DMS153 (cell line): ENCODE measurements at places on chromosomes 1 and 21.

DNA sequence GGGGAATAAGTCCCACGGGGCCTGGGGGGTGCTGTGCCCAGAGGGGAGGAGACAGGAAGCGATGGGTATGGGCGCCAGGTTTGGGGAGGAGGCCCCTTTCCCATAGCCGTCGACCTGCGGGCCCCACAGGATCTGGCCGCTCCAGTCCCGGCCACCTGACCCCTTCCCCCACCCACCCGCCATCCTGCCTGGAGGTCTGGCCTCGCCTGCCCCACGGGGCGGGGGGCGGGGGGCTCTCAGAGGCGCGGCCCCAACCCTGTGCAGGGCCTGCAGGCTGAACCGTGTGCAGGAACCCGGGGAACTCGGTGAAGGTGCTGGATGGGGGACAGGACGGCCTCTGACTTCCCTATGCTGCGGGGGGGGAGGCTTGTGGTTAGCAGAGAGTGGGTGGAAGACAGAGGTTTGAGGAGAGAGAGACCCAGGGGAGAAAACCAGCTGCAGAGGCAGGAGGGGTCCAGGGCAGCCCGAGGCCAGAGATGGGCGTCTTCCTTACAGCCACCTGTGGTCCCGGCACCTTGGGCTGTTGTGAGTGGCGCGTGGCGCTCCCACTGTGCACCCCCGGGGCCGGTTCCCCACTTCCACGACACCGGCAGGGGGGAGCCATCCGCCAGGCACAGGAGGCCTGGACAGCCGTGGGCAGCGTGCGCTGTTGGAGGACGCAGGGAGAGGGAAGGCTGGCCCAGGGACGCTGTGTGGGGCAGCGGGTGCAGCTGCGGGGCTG is 2.5 kb upstream of the TNFRSF18 start:
- DNase-seq = no peak

DNA sequence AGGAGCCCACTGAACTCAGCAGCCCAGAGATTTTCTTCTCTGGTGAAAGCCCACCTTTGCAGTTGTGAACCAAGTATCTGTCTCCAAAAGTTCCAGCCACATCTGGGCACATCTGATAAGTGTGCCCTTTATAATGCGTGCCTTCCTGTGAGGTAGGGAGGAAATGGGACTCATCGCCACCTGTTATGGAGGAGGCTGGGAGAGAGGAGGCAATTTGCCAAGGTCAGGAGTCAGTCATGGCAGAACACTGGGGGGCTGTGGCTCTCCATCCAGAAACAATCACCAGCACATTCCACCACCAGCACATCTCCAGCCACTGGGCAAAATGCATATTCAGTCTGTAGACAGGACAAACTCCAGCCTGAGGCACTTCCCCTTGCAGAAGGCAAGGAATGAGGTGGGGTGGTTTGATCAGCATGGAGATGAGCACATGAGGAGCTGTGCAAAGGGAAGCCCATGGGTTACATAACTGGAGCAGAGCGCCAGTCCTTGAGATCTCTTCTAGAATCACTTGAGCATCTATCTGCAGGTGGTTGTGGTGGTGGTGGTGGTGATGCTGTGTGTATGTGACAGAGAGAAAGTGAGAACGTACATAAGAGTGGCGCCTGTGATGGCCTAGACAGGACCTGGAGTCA is 15.0 kb upstream of the LEMD1 start:
- no peak for DNase-seq

- no peak for DNase-seq
Observed at GRCh38 chr1:116879478-116880133, 30.1 kb upstream of the PTGFRN start.

GRCh38 chr1:146001709-146002108 is 5.3 kb upstream of the TXNIP start:
- no peak for DNase-seq

GRCh38 chr1:67316918-67317317 is 9.2 kb downstream of the IL12RB2 start:
- no peak for DNase-seq

- no peak for DNase-seq
Observed at GRCh38 chr1:37137014-37137413, 102.7 kb upstream of the GRIK3 start.

DNA sequence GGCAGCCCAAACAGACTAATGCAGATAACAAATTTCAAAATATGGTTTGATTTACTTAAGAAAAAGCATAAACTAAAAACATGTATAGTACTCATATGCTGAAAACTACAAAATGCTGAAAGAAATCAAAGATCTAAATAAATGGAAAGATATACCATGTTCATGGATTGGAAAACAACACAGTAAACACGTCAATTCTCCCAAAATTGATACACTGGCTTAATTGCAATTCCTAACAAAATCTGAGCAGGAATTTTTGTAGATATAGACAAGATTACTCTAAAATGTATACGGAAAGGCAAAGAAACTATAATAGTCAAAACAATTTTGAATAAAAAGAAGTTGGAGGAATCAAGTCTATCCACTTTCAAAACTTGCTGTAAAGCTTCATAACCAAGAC is 21.0 kb downstream of the SLC19A1 start:
- no peak for DNase-seq

DNA sequence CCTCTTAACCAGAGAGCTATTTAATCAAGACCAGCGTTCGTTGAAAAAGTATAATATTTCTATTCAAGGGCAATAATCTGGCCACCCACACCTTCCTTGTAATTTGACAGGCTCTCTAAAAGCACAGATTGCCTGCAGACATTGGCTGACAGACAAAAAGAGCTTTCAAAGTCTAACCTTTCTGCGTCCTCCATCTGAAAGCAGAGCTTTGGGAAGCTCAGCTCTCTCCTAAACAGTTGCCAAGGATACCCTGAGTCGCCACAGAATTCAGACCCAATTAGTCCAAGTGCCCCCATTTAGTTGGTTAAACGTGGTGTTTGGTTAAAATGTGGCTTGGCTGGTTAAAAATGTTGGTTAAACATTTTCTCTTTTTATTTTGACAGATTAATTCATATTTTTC is 33.7 kb upstream of the PLA2G2C start:
- no peak for DNase-seq

DNA sequence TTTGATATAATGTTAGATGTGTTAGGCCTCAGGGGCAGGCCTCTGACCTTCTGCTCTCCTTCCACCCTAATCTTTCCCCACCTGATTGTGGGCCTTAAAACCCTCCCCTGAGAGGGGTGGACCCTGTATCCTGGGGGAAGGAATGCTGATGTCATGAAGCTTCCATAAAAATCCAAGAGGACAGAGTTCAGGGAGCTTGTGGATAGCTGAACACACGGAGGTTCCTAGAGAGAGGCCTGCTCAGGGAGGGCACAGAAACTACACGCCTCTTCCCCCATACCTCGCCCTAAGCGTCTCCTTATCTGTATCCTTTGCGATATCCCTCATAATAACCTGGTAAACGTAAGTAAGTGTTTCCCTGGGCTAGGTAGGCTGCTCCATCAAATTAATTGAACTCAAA is 4.3 kb downstream of the MFN2 start:
- no peak for DNase-seq

GRCh38 chr1:184825571-184825970 is 70.9 kb upstream of the EDEM3 start:
- no peak for DNase-seq

DNA sequence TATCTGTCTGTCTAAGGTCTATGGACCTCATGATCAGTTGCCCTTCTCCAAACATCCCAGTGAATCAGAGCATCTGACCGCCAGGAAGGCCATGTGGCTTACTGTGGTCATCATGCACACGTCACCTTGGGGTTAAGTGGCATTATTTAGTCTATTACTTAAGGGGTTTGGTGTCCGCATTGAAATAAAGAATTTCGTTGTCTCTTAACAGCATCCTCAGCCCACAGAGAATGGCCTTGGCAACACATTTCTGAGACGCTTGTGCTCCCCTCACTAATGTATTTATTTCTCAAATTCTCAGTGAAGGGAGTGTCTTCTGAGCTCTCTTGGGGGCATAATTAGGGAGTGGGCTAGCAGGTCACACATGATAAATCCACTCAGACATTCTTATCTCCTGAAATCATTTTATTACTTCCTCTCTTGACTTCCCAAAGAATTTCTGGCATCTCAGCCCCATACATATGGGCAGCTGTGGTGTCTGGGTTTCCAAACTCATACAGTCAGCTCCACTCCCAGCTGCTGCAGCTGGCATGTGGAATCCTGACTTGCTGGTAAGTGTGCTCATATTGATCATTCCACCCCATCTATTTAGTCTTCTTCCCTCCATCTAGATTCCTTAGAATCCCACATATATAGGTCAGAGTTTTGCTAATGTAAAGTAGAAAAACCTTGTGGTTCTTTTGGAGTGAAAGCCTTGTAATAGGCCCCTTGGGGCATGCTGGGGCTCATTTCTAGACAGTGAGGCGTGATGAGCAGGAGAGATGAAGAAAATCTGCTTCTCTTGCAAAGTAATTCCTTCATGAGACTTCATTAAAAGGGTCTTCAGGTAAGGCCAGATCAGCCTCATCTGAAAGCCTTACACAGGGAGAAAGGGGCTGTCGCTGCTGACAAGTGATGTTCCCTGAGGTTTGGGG is 110.5 kb downstream of the HHAT start:
- no peak for DNase-seq

- no peak for DNase-seq
Observed at GRCh38 chr21:44967082-44968047, 27.5 kb downstream of the SLX9 start.

- DNase-seq = no peak
Observed at GRCh38 chr1:67988066-67988465, 62.4 kb downstream of the DIRAS3 start.

DNA sequence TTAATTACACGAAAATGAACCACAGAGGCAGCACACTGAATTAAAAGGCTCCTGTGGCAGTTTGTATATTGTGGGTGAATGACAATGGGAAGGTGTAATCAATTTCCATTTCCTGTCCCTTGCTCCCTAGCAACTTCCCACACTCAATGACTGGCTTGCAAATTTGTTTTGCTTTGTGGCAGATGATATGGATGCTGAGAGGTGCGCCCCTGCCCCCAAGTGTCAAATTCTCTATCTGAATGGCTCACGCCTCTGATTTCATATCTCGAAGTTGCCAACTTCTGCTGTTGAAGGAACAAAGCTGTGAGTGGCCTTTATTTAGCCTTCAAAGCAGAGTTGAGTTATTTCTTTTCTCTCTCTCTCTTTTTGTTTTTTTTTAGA is 86.0 kb downstream of the FOXD2 start:
- peak; percentile 83 for DNase-seq

- DNase-seq = no peak
Observed at GRCh38 chr1:31776516-31776915, 12.4 kb upstream of the ADGRB2 start.

DNA sequence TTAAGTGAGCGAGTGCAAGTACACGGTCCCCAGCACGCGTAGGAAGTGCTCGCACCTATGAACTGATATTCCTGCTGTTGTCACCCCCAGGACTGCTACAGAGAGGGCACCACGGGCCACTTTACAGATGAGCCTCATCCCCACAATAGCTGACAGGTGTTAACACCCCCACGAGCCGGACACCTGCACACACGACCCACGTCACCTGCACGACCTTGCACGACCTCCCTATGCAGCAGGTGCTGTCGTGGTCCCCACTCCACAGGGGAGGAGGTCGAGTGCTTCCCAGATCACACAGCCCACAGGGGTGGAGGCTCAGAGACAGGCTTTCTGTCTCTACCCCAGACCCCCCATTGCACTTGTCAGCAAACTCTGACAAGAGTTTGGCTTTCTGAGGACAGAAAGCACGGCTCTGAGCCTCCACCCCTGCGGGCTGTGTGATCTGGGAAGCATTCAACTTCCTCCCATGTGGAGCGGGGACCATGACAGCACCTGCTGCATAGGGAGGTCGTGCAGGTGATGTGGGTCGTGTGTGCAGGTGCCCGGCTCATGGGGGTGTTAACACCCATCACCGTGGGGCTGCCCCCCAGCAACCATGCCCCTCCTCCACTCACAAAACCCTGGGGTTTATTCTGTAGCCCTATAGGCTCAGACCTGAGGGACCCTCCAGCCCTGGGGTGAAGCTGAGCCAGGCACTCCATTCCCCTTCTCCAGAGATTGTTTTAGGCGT is 80.8 kb downstream of the MATN1 start:
- DNase-seq = no peak

- DNase-seq = no peak
Observed at GRCh38 chr1:245197911-245198379, 43.2 kb downstream of the KIF26B start.

GRCh38 chr1:26524181-26524580 is 5.4 kb upstream of the RPS6KA1 start:
- no peak for DNase-seq

- no peak for DNase-seq
Observed at GRCh38 chr1:820962-821361, 102.8 kb upstream of the SAMD11 start.

GRCh38 chr21:45034556-45035476 is 39.6 kb upstream of the ADARB1 start:
- no peak for DNase-seq

DNA sequence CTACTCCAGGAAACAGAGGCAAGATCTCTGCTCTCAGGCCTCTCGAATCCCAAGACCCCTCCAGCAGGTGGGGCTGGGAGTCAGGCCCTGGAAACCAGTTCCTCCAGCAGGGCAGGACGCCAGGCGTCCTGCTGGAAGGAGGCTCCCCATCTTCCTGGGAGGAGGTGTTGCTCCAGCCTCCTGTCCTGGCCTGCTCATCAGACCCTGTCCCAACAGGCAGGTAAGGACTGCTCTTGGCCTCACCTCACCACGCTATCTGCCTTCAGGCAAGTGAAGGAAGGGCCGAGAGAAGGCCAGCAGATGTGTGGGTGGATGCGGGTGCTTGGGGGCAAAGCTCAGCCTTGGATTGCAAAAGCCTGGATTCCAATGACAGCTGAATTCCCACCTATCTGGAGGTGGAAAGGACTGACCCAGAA is 82.9 kb downstream of the SSBP3 start:
- DNase-seq = no peak

DNA sequence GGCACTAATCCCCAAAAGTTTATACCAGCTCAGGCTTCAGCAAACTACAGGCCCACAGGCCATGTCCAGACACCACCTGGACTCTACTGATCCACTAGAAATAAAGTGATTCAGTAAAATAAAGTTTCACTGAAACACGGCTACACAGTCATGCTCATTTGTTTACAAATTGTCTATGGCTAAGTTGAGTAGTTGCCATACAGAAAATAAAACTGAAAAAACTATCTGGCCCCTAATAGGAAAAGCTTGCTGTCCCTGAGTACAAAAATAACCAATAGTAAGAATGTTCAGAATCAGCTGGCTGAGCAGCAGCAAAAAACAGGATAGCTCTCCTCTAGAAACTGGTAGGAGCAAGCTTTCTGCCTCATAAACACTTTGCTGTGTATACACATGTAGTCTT is 221.5 kb downstream of the RERE start:
- no peak for DNase-seq

- DNase-seq = no peak
Observed at GRCh38 chr1:6456800-6457466, 9.0 kb downstream of the TNFRSF25 start.
